ENCODE measurements at places on chromosomes 1 and 21.

DNA sequence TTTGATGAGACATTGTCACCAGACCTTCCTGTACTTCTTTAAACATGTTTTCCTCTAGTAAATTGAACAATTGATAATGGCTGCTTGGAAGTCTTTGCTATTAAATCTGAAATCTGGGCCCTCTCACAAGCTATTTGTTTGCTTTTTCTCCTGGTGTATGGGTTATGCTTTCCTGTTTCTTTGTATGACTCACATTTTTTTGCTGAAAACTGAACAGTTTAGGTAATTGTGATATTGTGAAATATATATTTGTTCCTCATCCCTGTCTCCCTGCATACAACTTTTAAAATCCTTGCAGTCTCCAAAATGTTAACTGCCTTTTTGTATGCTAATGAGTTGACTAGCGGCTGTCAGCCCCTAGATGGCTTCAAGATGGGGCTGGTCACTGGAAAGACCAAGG lies 61.6 kb downstream of the MAP3K21 start:
- no peak for DNase-seq

DNA sequence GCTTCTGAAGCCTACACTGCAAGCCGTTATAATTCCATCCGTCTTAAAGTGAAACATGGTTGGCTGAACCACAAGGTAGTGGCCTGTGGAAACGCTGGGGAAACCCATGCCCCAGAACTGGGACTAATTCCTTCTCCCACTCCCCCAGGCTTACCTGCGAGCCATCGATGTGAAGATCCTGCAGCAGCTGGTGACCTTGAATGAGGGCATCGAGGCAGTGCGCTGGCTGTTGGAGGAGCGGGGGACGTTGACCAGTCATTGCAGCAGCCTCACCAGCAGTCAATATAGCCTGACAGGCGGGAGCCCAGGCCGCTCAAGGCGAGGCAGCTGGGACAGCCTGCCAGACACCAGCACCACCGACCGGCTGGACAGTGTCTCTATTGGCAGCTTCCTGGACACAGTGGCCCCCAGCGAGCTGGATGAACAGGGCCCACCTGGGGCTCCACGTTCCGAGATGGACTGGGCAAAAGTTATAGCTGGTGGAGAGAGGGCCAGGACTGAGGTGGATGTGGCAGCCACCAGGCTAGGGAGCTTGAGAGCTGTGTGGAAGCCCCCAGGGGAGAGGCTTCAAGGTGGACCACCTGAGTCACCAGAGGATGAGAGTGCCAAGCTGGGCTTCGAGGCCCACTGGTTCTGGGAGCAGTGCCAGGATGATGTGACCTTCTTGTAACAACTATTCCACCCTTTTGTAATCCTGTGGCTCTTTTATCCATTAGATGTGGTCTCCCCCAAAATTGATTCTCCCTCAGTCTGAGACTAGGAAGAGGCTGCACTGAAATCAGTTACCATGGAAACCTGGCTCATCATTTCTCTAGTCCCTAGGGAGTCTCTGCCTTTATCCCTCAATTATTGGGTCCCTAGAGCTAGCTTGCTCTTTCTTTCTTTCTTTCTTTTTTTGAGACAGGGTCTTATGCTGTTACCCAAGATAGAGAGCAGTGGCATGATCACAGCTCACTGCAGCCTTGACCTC lies 16.7 kb downstream of the LURAP1 start:
- no peak for DNase-seq

DNA sequence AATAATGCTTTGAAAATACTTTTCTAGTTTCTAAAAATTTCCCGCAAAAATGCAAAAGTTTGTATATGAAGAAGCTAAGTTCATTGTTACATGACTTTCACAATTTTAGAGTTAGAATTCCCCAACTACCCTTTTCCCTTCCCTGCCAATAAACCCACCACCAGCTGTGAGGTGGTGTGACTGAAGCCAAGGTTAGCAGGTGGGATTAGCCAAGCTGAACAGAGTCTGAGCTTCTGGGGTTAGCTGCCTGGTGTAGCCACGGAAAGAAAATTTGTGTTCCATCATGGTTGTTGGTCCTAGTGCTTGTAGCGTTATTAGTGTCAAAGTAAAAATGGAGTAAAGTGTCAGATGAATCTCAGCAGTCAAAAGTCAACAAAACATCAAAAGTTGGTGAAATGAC lies 110.9 kb downstream of the ASTN1 start:
- DNase-seq, result no peak

- DNase-seq, result no peak
Measured at GRCh38 chr1:201184307-201185122, 6.1 kb upstream of the IGFN1 start.

GRCh38 chr1:200556002-200556401 lies 64.5 kb downstream of the KIF14 start:
- no peak for DNase-seq

- no peak for DNase-seq
Measured at GRCh38 chr1:225458222-225458631, 30.4 kb upstream of the LBR start.

Data from stimulated activated CD4-positive, alpha-beta T cell treated with anti-CD3 and anti-CD28 coated beads, Interleukin-2, amount 100 ng/mL, for 24 hours (primary cell).